ENCODE measurements at places on chromosomes 7 and 10.

DNA sequence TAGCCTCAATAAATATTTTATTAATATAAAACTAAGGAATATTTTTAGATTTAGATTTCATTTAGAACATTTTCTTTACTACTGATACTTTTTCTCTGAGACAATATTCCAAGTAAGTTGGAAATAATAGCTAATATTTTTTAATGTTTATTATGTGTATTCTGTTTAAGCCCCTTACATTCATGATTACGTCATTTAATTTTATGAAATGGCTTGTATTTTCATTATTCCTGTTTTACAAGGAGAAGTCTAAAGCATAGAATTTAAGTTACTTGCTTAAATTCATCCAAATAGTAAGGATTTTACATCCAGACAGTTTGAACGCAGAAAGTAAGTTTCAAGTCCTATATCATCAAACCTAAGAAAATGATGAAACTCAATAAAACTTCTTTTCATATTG, 6.1 kb downstream of the DGKB start:
- DNase-seq, result no peak

- DNase-seq, result no peak
Measured at GRCh38 chr7:95317546-95317945, 6.8 kb downstream of the PON1 start.

- no peak for DNase-seq
Measured at GRCh38 chr7:47818796-47819606, 129.3 kb downstream of the PKD1L1 start.

DNA sequence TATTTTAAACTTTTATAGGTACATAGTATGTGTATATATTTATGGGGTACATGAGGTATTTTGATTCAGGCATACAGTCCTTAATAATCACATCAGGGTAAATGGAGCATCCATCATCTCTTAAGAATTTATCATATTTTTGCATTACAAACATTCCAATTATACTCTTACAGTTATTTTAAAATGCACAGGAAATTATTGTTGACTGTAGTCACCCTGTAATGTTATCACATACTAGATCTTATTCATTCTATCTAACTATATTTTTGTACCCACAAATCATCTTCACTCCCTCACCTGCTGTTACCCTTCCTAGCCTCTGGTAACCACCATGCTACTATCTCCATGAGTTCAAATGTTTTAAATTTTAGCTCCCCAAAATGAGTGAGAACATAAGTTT, 56.3 kb upstream of the FAM3C start:
- no peak for DNase-seq

- DNase-seq, result no peak
Measured at GRCh38 chr7:111840528-111840927, 278.2 kb upstream of the IMMP2L start.

DNA sequence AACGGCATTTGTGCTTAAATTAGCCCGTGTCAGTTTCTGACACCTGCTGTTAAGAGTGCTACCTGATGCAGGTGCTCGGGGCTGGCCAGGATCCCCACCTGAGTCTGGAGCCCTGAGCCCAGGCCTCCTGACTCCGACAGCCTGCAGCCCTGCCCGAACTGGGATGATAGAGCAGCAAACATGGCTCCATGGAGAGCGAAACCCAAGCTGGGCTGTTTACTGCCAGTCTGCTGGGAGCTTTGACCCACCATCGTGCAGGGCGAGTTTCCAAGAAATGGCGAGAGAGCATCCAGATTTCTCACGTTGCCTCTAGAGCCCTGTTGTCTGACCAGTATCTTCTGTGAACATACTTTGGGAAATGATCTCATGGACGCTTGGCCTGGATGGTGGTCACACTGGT, 66.2 kb downstream of the MGMT start:
- no peak for DNase-seq

DNA sequence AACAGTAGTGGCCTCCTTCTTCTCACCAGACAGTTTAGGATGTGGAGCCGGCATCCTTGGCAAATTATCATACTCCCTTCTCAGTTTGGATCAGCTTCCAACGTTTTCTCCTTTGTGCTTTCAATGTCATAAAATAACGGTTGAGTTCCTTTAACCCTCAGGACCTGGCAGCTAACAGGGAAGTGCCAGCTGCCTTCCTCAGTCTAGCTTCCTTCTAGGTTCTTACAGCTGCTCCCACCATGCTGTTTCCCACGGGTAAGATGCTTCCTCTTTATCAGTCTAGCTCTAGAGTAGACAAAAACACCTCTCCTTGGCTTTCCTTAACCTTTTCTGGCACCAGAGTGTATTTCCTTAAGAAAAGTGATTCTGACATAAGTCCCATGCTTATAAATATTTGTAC, 33.2 kb downstream of the BLVRA start:
- DNase-seq, result no peak

GRCh38 chr10:118871244-118871865, 116.6 kb upstream of the CACUL1 start:
- no peak for DNase-seq

DNA sequence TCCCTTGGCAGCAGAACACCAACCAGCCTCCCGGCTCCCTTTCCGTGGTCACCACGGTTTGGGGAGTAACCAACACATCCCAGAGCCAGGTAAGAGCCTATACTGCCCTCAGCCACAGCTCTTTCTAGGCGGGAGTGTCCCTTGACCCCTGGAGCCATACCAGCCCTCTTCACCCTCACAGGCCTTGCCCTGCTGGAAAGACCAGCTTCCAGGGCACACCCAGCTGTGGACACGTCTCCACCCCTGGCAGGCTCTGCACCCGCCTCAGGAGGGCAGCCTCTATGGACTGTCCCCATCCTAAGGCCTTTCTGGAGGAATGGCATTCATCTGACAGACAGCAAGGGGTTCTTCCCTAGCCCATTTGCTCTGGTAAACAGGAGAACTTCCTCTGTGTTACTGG, 57.5 kb upstream of the PPIF start:
- DNase-seq, result no peak

GRCh38 chr10:100904917-100905316, 7.8 kb upstream of the SLF2 start:
- DNase-seq, result no peak

- DNase-seq, result no peak
Measured at GRCh38 chr10:85105614-85106255, 777.3 kb downstream of the CCSER2 start.

- DNase-seq, result no peak
Measured at GRCh38 chr7:95952851-95953250, 180.5 kb downstream of the DYNC1I1 start.

Measured in stimulated activated CD8-positive, alpha-beta memory T cell treated with anti-CD3 and anti-CD28 coated beads, Interleukin-15, amount 100 ng/mL, for 1 hour (primary cell).